ENCODE measurements at places on chromosomes 6 and 20.

DNA sequence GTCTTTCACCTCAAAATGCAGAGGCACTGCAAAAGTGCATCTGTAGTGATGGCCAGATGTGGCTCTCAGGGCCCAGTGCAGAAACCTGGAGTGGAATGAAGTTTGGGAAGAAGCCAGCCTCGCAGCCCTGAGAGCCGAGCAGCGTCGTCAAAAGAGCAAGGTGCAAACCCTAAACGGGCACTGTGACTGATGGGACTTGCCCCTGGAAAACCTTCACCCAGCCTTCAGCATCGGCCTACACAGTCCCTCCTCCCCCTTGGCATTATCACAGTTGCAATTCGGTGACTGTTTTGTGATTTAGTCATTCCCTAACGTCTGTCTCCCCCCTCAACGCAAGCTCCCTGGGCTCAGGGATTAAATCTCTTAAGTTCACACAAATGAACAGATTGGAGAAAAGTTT is 38.6 kb downstream of the TAF4 start:
- DNase-seq: peak; percentile 49

GRCh38 chr6:30761791-30762429 is 17.6 kb upstream of the IER3 start:
- no peak for DNase-seq

- no peak for DNase-seq
Observed at GRCh38 chr6:15264412-15264811, 18.5 kb downstream of the JARID2 start.

GRCh38 chr6:51569594-51569993 is 517.8 kb downstream of the PKHD1 start:
- no peak for DNase-seq

DNA sequence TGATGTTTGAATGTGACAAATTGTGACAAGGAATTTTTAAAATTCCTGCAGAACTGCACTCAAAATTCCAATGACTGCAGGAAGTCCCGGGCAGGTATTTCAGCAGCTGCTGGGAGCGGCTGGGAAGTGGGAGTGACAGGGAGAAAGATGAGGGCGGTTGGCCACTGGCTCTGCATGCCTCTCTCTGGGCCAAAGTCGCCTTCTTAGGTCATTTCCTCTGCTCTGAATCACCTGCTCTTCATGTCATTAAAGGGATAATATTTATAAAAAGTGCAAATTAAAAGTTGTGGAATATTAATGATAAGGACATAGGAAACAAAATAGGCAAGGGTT is 43.9 kb downstream of the RAMACL start:
- DNase-seq: no peak

DNA sequence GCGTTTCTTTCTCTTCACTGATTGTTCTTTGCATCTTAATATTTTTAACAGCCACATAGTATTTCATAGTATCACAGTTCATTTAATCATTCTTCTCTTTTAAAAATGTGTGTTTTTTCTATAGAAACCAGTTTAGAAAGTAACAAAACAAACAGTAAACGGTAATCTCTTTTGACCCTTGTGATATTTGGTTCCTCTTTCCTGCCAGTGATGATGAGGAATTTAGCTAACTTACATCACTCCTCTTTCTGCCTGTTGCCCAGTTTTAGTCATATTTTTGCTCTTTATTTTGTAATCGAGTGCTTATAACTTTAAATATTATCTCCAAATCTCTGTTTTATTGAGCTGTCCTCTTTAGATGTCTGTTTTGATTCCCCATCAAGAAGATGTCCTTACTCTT is 38.1 kb upstream of the ZBTB24 start:
- no peak for DNase-seq

- DNase-seq: no peak
Observed at GRCh38 chr6:110799189-110799588, 16.1 kb downstream of the CDK19 start.

DNA sequence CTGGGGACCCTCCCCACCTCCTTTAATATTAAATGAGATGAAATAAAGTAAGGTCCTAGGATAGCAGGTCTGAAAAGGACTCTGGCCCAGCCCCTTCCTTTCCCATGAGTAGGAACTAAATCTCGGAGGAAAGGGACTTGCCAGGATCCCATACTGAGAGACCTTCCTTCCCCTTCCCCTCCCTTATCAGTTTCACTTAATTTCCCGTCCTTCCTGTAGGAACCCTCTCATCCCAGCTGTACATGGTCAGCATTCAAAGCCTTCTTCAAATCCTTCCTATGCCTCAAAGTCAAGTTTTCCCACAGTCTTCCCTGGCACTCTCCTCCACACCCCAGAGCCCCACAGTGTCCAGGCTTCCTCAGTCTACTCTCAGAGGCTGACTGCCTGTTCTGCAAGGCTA is 71.3 kb upstream of the MYL9 start:
- DNase-seq: no peak

DNA sequence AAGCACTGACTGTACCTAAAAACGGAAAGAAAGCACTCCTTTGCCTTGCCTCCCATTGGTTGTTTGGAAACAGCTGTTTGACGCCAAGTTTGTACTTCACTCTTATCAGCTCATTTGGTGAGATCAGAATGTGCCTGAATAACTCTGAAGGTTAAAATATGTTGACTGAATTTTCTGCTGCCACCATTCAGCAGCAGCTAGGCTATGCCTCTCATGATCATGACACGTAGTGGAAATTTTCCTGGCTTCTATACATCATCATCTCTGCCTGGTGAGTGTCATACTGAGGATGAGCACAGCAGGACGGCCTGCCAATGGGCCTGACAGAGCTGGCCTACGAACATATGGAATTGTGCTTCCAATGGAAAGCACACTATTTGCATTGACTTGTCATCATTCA is 704.9 kb upstream of the CITED2 start:
- peak; percentile 47 for DNase-seq

DNA sequence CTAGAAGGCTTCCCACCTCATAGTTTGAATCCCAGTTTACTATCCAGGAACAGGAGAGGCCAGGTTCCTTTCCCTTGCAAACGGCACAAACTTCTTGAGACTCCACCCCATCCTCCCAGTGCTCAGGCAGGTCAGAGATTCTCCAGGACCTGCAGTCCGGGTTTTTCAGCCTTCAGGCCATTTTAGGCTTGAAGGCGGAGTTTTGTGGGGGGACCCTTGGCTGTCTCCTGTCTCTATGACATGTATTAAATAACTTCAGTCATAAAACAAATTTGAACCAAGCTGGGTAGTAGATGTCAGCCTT is 230.1 kb downstream of the NFATC2 start:
- DNase-seq: no peak

GRCh38 chr6:41561416-41561815 is 15.2 kb downstream of the FOXP4 start:
- DNase-seq: no peak

- peak; percentile 93 for DNase-seq
Observed at GRCh38 chr20:60063048-60063451, 104.8 kb downstream of the CDH26 start.

DNA sequence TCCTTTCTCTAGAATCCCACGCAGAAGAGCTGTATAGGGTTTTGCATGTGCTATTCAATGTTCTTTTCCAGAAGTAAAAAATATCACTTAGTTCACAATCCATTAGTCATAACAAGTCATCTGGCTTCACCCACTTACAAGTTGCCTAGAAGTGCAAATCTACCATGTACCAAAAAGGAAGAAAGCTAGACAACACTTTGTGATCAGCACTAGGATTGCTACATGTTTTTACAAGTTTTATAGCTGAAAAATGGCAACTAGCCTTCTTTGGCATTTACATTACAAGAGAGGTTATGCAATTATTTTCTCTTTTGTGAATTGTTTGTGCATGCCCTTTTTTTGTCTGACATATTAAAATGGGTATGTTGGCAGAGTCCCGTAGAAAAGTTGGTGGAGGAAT is 85.6 kb upstream of the PTPRK start:
- DNase-seq: peak; percentile 11
